Stimulated activated CD4-positive, alpha-beta T cell treated with anti-CD3 and anti-CD28 coated beads, Interleukin-15, amount 100 ng/mL, for 1 hour (primary cell): ENCODE measurements at places on chromosomes 5 and 9.

- DNase-seq: no peak
Measured at GRCh38 chr5:158968150-158968549, 131.6 kb downstream of the EBF1 start.

GRCh38 chr9:18490641-18491370 lies 16.9 kb downstream of the ADAMTSL1 start:
- DNase-seq: no peak

GRCh38 chr5:61353293-61353692 lies 21.2 kb downstream of the ZSWIM6 start:
- DNase-seq: no peak

- no peak for DNase-seq
Measured at GRCh38 chr5:64646169-64646568, 44.1 kb upstream of the SHISAL2B start.

DNA sequence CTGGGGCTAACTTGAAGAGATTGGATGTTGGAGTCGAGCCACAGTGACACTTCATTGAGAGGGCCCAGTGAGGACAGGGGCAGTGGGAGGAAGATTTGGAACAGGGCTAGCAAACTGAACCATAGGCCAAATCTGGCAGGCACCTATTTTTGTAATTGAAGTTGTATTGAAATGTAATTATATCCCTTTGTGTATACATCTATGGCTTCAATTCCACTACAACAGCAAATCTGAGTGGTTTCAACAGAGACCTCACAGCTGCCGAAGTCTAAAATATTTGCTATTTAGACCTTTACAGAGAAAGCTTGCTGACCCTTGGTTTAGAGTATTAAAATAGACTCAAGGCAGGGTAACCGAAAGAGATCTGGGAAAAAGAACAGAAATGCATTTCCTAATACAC lies 4.7 kb upstream of the TNFSF8 start:
- no peak for DNase-seq

- no peak for DNase-seq
Measured at GRCh38 chr9:131912671-131913070, 167.0 kb downstream of the MED27 start.

- no peak for DNase-seq
Measured at GRCh38 chr5:77644371-77645157, 6.1 kb upstream of the OTP start.

DNA sequence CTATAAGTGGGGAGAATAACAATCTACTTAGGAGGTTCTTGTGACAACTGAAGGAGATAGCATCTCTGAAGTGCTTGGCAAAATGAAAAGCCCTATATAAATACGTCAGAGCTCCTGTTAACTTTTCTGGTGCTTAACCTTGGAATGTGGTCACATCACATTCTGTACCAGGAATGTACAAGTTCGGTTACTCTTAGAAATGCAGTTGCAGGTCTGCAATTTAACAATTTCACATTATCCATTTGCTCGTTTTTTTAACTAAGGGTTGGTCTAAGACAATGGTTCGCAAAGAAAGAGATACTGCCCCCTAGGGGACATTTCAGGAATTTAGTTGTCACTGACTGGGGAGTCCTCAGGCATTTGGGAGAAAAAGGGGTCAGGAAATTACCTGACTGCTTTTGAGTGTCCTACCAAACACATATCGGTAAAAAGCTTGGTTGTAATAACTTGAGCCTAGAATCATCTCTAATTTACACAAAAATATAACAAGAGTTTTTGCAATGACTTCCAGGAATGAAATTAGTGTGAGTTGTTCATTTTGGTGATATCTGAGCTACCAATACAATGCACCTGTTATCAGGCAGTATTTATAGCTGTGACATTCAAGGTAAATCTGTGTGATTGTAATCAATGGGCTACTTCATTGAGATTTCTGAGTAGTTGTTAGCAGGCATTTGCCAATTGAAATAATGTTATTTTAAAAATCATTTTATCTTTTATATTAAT lies 5.4 kb upstream of the HBEGF start:
- no peak for DNase-seq

- no peak for DNase-seq
Measured at GRCh38 chr9:29773676-29774075, 2200.4 kb upstream of the C9orf72 start.

DNA sequence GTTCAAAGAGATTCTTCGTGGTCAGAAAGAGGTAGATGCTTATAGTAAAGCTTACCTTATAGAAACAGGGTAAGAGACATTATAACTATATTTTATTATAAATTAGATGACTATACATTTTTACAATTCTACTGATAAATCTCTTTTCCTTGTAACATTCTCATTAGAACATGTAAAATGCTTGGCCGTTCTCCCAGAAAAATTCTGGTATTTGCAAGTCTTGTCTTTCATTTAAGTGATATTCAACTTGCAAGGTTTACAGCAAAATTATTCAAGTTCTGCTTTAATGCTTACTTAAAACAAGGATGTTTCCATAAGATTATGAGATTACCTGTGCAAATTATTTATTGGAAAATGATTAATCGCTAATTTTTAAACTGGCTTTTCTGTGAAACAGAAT lies 41.3 kb upstream of the CDH18 start:
- DNase-seq: no peak

- no peak for DNase-seq
Measured at GRCh38 chr9:17955409-17955808, 376.5 kb downstream of the SH3GL2 start.

GRCh38 chr5:88748666-88749065 lies 134.3 kb downstream of the MEF2C start:
- no peak for DNase-seq

GRCh38 chr5:172740428-172741205 lies 30.4 kb downstream of the DUSP1 start:
- no peak for DNase-seq

GRCh38 chr5:115507681-115508080 lies 36.9 kb downstream of the FEM1C start:
- no peak for DNase-seq

DNA sequence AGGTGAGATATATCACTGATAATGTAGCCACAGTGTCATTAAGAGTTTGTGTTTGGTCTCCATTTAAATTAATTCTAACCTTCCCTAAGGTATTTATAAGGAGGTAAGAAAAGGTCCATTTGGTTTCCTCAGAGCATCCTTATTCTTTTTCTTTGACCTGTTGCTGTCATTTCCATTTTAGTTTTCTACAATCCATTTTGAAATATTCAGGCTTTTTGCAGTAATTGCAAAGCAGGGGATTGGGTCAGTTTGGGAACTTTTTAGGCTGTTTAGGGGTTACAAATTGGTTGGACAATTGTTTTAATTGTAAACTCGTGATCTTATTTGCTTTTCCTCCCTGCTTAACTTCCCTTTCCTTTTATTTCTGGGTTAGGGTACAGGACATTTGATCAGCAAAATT lies 42.6 kb upstream of the PDZD2 start:
- DNase-seq: no peak

DNA sequence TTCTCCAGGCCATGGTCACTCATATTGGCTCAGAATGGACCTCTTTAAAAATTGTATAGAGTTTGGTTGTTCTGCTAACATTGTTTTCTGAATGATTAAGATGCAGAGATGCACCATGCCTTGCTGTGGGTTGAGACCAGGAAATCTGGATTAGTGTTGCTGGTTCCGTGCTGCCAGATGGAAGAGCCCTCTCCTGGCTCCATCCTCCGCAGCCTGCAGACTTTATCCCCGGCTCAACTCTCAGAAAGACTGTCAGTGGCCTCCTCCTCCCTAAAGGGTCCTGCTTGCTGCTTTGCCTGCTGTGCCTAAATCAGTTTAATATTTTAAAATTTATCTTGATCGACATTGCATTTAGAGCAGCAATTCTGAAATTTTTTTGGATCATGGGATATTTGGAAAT lies 196.7 kb downstream of the TENT4A start:
- DNase-seq: no peak

GRCh38 chr5:8136271-8136670 lies 267.3 kb downstream of the MTRR start:
- no peak for DNase-seq

GRCh38 chr5:1438871-1439270 lies 6.4 kb downstream of the SLC6A3 start:
- DNase-seq: no peak

GRCh38 chr9:7073706-7074105 lies 315.9 kb downstream of the KDM4C start:
- DNase-seq: no peak

- DNase-seq: no peak
Measured at GRCh38 chr5:89388872-89389271, 505.9 kb upstream of the MEF2C start.

GRCh38 chr5:42989190-42989589 lies 50.9 kb downstream of the ANXA2R start:
- DNase-seq: no peak

DNA sequence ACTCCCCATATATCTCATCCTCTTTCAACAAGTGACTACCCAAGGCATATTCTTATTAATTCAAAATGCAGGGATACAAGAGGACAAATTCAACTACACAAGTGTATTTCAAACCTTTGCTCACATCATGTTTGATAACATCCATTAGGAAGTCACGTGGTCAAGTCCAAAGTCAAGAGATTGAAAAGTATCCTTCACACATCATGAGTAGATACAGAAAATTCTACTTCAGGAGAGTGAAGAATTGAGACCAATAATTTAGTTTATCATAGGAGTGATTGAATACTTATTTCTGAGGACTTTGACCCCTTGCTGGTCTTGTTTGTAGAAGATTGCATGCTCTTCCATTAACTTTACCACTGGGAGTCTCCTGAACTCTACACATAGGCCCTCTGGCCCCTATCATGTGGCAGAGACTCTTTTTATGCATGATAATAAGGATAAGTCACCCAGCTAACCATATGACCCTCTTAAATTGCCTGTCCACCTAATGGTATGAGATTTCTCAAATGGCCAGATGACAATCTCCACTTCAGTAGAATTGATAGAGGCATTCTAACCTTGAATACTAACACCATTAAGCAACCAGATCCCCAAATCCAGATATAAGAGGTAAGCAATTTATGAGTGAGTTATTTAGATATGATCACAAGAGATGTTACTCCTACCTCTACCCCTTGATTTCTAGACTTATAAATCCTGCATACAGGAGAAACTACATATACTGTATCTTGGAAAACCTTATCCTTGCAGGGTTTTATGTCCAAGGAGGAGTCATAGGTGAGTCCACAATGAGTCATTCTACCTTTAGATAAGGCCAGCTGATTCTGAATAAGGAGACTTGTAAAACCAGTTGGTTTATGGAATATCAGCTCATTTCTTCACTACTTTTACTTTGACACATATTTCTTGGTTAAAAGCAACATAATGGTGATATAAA lies 26.6 kb upstream of the SLC46A2 start:
- no peak for DNase-seq

DNA sequence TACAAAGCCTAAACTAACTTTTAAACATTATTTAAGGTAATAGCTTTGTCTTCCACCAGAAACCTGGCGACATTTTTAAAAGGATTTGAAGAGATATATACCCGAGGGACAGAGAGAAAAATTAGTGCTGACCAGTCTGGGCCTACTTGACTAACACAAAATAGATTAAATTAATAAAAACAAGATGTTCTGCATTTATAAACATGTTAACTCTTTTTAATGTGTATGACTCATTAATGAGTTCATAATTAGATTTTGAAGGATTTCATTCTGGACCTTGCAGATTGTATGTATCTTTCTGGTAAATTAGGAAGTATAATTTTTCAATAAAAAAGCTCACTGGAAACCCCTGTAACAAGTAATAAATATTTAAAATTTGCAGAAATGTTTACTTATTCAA lies 459.1 kb upstream of the CDH9 start:
- no peak for DNase-seq

DNA sequence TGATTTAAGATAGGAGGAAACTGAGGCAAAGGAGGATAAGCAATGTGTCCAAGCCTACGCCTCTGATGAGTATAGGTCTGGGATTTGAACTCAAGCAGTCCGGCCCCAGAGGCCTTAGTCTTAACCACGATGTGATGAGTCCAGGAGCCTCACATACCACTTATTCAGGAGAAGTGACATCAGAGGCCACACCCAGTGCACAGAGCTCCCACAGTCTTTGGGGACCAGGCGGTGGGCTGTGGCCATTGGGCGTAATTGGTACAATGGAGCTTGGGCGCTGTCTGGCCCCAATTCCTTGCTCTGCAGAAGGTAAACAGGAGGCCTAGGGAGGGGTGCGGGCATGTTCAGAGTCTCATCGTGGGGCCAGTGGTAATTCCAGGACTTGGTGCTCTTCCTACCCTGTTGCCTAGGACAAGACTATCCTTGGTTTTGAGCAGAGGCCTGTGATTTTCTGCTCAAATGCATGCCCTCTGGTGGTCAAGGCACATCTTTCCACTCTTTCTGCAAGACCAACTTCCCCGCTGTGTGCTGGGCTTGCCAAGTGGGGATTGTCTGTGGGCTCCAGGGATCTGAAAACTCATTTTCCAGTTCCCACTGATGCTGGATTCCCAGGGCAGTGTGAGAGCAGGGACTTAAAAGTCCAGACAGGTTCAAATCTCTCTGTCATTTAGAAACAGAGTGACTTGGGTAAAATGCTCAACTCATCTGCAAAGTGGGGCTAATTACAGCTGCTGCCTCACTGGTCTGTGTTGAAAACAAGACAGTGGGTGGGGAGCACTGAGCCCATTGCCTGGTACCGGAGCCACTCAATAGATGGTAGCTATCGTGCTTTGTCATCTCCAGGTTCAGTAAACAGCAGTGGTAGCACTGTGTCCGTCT lies 15.8 kb downstream of the NDST1 start:
- DNase-seq: no peak

DNA sequence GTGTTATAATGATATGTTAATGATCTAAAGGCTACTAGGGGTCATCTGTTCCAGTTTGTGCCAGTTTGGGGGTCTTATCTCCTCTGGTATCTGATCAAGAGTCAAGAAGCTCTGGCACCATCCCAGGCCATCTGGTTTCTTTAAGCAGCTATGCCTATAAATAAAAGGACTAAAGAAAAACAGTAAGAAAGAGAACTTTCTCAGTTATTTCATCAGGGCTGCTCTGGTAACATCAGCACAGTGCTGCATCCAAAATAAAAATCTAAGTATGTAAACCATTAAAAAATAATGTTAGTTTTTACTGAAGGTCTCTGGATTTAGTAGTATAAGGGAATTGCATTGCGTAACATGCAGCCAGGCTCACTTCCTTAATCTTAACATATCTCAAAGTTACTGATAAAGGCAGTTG lies 185.0 kb downstream of the NR2F1-AS1 start:
- no peak for DNase-seq

- DNase-seq: no peak
Measured at GRCh38 chr5:10351199-10351905, 2.1 kb upstream of the MARCHF6 start.

- no peak for DNase-seq
Measured at GRCh38 chr9:69809304-69809863, 11.2 kb upstream of the CFAP95 start.
